Smooth muscle cell of the pulmonary artery (primary cell): ENCODE measurements at places on chromosomes 5 and 9. TPM values are rescaled to one million over a fixed set of nuclear protein-coding genes. Genes with fewer than 3 reads are reported as not detected.

Gene ANKDD1B
- 0.96 and 1.2 TPM in 2 replicates for total RNA-seq

Gene EGFL7
- total RNA-seq = 28.3 and 40.9 TPM in 2 replicates

Gene TNIP1
- total RNA-seq = 98.7 and 159 TPM in 2 replicates

Gene ASS1
- total RNA-seq = 86.8 and 138 TPM in 2 replicates

Gene MYMK
- not detected in 2 replicates for total RNA-seq

Gene PCDHA1
- total RNA-seq = 0.20 TPM in 1 of 2 replicates, not detected in the other

Gene CPEB4
- 30.1 and 39.9 TPM in 2 replicates for total RNA-seq

Gene ANXA1
- total RNA-seq = 637 and 658 TPM in 2 replicates

Gene CXCL14
- total RNA-seq = 0.26 TPM in 1 of 2 replicates, not detected in the other

Gene ADAMTS2
- 32.5 and 155 TPM in 2 replicates for total RNA-seq

Gene GALT
- 34.2 and 41.8 TPM in 2 replicates for total RNA-seq

Gene NXNL2
- total RNA-seq = 1.1 and 1.3 TPM in 2 replicates

Gene FST
- 175 and 189 TPM in 2 replicates for total RNA-seq

Gene GABRA6
- not detected in 2 replicates for total RNA-seq

Gene CNTNAP3
- total RNA-seq = 6.4 and 17.7 TPM in 2 replicates

Gene SHLD3
- total RNA-seq = 1.8 and 2.3 TPM in 2 replicates

Gene PAX5
- total RNA-seq = not detected in 2 replicates

Gene SLC1A3
- 0.46 and 20.0 TPM in 2 replicates for total RNA-seq
